ENCODE measurements at places on chromosomes 7 and 10.

DNA sequence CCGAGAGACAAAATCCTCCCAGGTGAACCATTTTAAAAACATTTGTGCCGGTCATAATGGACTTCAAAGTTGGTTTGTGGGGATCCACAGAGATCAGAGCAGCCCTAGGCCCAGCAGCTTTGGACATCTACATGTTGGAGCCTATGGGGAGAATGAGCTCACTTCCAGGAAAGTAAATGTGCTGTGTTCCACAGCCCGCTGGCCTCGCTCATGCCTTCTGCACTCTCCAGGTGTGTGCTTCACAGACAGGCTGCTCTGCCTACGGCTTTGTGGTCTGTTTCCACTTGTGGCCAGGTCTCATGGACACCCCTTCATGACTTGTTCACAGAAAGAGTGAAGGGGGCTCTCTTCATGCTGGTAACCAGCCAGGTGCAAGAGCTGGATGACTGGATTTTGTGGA, 141.6 kb downstream of the ADARB2 start:
- DNase-seq = no peak

DNA sequence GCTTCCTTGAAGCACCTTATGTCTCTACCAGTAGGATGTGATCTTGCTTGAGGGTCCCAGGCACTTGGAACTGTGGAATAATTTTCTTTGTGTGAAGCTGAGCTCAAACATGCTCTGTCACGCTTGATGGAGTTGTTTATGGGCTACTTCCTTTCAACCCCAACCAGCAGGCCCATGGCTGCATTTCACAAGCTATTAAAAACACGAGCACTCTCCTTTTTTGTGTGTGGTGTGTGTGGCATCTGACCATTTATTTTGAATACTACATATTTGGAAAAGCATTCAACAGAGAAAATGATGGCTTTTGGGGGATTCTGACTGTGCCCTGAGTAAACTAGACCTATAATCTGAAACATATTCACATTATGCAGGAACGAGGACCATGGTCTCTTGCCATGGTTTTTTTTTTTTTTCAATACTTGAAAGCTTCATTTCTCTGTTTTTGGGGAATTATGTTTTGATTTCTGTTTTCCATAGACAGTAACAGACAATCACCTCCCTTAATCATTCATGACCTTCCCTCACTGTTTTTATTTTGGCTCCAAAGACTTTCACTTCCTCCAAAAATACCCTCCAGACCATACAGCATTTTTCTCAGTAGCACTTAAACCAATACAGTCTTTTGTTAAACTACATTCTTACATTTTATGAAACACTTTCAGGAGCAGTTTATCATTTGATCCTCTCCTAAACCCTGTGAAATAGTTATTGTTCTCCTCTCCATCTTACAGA, 233.6 kb upstream of the BMPER start:
- no peak for DNase-seq

DNA sequence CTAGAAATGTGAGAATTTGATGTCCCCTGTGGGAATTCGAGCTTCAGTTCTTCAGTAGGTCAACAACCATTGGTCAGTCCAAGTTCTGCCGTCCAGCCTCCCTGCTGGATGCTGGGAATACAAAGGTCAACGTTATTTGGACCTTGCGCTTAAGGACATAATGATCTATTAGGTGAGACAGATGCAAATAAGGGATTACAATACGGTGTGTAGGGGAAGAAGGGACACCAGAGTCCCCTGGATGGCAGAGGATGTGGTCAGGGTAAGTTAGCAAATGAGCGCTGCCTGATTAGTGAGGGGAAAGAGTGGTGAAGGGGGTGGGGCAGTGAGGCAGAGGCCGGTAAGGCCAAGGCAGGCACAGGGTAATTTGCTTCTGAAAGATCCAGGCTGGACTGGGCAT, 16.2 kb downstream of the CCNY start:
- no peak for DNase-seq

DNA sequence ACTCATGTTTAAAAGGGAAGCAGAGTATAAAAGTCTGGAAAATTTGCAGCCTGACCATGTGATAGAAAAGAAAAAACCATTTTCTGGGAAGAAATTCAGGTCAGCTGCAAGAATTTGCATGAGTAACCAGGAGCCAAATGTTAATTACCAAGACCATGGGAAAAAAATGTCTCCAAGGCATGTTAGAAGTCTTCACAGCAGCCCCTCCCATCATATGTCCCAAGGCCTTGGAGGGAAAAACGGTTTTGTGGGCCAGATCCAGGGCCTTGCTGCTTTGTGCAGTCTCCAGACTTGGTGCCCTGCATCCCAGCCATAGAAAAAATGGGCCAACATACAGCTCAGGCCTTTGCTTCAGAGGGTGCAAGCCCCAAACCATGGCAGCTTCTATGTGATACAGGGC, 1019.6 kb upstream of the SORCS1 start:
- no peak for DNase-seq

DNA sequence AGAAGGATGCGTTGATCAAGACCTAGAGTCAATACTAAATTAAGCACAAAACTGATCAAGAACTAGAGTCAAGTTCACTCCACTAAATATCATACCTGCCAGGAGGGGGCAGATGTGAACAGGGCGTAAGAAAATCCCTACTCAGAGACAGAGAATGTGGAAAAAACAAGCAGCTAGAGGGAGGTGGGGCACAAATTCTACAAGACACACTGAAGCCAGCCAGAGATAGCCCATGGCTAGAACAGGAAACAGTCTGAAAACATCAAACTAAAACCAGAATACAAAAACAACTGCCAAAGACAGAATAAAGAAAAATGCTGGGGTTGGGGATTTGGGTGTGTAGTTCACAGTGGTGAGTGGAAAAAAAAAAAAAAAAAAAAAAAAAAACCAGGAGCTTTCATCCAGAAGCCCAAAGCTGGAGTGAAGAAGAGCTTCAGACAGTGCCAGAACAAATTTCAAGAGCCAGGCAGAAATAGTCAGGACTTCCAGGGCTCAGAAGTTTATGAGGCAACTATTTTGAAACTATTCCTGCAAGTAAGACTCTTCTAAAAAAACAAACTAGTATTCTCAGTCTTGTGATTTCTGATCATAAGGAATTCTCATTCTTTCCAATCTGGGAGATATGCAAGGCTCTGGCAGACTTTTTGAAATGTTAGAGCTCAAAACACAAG, 118.3 kb downstream of the CCDC71L start:
- peak; percentile 14 for DNase-seq

DNA sequence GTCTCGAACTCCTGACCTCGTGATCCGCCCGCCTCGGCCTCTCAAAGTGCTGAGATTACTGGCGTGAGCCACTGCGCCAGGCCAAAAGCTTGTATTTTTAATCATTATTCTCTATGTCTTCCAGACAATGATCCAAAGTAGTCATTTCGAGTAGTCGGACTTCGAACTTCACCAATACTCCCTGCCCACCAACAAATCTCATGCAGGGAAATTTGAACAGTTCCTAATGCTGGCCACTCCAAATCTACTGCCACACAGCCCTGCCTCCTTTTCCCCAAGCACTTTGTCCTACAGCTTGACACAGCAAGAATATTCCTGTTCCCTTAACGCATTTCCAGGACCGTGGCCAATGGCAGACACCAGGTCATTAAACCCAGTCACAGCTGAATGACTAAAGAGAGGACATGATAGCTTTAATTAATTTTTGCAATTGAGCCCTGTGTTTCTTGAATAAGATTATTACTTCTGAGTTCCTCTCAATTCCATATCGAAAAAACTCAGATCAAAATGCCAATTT, 142.3 kb upstream of the NRP1 start:
- DNase-seq = no peak

GRCh38 chr10:71817831-71818655, 33.0 kb downstream of the PSAP start:
- no peak for DNase-seq

- no peak for DNase-seq
These were observed 163.3 kb downstream of the THSD7A start for GRCh38 chr7:11668727-11669126.

DNA sequence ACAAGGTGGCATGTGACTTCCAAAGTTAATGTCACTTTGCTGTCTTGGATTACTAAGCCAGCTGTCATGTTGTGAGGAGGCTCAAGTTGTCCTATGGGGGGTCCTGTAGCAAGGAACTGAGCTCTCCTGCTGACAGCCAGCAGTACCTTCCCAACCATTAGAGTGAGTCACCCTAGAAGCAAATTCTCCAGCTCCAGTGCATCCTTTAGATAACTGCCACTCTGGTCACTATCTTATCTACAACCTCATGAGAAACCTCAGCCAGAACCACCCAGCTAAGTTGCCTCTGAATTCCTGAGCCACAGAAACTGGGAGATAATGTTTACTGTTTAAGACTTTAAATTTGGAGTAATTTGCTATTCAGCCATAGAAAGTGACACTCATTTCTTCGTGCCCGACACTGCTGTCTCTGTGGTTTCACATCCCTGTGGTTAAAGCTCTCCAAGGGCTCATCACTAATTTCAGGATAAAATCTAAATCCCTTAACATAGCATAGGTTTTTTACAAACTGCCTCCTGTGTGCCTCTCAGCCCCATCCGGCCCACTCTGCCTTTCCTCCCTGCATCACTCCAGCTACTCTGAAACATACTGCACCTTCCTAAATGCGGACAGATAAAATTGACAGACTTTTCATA, 83.5 kb downstream of the PRR15 start:
- DNase-seq = no peak

DNA sequence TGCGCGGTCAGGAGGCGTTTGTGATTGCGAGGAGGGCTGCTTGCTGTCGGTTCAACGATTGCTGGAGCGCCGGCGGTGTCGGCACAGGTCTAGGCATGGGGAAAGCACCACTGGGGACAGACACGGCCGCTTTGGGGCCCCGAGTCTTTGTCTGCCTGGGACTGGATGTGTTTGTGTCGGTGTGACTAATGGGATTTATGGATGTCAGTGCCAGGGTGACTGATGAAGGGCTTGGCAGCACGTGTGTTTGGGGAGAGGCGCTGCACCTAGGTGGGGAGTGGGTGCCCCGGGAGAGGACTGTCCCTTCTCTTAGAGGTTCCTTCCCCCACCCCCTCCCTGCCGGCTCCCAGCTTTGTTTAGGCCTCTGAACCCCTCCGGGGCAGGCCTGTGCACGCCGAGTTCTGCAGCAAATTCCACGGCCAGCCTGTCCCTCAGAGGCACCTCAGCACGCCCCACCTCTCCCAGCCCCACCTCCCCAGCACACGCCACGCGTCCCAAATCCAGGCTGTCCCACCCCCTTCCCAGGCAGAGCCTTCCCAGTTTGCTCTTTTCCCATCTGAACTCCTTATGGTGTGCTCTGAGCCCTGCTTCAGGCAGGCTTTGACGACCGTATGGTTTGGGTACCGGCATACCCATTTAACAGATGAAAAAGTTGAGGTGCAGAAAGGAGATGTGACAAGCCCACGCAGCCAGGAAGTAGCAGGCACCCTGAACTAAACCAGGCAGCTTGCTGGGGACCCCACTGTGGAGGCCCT, 6.4 kb upstream of the TNRC18 start:
- no peak for DNase-seq

Data from naive thymus-derived CD4-positive, alpha-beta T cell (primary cell).